PC-3 (cell line): ENCODE measurements at places on chromosomes 2 and 18. TPM values are rescaled to one million over a fixed set of nuclear protein-coding genes. Genes with fewer than 3 reads are reported as not detected.

The SLC23A3 gene
- 1.4 and 1.7 TPM in 2 replicates for total RNA-seq

The IL1B gene
- total RNA-seq, result 48.4 and 67.5 TPM in 2 replicates

The EPB41L3 gene
- 39.5 TPM in 2 replicates for total RNA-seq

- H3K36me3 ChIP-seq, result no peaks in the 10 kb centered on the region
- H3K4me3 ChIP-seq, result no peak overlapping the region
- H3K4me1 ChIP-seq, result no peaks in the 10 kb centered on the region
- H3K27me3 ChIP-seq, result peaks cover 35% of the 10 kb centered on the region
These were observed 30.5 kb upstream of the MAL start for GRCh38 chr2:94994914-94995552.
